NCI-H2081 (cell line): ENCODE measurements at places on chromosomes 1 and 21.

DNA sequence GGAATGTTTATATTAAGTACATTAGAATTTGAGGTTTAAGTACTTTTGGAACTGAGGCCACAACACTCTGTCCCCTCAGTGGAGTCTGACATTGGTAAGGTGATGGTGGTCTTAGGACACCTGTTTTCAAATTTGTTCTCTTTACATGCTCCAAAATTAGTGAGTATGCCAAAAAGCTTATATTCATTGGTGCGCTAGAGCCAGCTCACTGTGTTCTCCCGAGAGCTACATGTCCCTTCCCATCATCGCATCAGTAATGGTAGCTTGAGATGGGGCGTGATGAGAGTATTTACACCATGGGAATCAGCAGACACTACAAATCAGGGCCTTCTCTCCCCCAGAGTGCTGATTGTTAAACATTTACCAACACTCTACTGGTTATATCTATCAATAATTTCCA is 19.5 kb downstream of the ETS2 start:
- no peak for DNase-seq

DNA sequence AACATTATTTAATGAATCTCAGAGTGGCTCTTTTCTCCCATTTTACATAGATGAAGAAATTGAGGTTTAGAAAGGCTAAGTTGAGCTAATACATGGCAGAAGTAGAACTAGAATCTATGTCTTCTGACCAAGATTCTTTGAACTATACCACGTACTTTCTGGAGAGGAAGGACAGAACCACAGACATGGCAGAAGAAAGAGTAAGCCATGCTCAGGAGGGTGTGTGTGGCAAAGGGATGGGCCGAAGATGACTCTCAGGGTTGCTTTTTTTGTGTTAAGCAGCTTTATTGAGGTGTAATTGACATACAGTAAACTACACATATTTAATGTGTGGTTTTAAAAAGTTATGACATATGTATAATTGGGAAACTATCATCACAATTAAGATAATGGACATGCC is 69.5 kb downstream of the PEX14 start:
- DNase-seq: no peak

GRCh38 chr1:82034812-82035211 is 234.1 kb downstream of the ADGRL2 start:
- no peak for DNase-seq

DNA sequence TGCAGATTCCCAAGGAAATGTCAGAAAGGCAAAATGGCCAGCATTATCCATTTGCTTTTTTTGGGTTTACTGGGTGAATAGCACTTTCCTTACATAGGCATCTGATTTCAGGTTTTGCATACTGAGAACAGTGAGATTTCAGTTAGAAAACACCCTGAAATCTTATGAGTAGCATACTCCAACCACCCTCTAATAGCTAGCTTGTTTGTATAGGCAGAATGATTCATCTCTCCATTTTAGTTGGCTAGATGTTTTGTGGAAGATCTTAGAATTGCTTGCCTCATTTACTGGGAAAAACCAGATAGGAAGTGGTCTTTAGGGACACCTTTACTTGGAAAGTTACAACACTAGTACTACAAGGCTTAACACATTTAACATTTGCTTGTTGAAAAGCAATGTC is 10.4 kb downstream of the KYAT3 start:
- DNase-seq: no peak
